ENCODE measurements at places on chromosomes 3 and 15.

- no peak for DNase-seq
These were observed 34.4 kb downstream of the CLSTN2 start for GRCh38 chr3:139969386-139969785.

- no peak for DNase-seq
These were observed 2.1 kb downstream of the ISL2 start for GRCh38 chr15:76338486-76339304.

- no peak for DNase-seq
These were observed 38.8 kb upstream of the PCSK6 start for GRCh38 chr15:101528108-101528916.

DNA sequence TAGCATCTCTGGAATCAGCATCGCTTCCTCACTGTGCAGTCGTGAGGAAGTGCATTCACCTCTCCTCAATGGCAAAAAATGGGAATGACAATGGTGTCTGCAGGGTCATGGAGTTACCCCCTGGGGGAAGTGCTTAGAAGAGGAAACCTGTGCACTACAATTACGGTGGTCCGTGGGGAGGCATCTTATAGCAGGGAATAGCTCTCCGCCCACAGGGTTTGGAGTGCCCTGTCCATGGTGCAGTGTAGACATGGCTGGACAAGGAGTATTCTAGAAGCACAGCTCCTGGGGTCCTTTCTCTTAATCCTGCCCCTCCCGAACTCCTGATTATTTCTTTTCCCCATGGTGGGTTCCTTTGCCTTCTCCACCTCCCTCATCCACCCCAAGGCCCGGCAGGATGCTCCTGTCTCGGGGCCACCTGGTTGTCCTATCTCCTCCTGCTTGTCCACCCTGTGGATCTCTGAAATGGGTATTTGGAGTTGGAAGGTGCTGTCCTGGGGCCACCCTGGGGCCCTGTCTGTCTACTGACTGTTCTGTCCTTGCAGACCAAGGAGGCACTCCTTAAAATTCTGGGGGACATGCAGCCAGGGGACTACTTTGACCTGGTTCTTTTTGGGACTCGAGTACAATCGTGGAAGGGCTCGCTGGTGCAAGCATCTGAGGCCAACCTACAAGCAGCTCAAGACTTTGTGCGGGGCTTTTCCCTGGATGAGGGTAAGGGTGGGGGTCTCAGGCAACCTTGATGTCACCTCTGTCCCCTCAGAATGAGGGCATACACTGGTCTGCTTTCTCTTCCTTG lies 5.2 kb downstream of the ITIH1 start:
- DNase-seq, result no peak

GRCh38 chr15:91801836-91802534 lies 51.5 kb upstream of the SLCO3A1 start:
- DNase-seq, result no peak
